ENCODE measurements at places on chromosomes 3 and 15.

DNA sequence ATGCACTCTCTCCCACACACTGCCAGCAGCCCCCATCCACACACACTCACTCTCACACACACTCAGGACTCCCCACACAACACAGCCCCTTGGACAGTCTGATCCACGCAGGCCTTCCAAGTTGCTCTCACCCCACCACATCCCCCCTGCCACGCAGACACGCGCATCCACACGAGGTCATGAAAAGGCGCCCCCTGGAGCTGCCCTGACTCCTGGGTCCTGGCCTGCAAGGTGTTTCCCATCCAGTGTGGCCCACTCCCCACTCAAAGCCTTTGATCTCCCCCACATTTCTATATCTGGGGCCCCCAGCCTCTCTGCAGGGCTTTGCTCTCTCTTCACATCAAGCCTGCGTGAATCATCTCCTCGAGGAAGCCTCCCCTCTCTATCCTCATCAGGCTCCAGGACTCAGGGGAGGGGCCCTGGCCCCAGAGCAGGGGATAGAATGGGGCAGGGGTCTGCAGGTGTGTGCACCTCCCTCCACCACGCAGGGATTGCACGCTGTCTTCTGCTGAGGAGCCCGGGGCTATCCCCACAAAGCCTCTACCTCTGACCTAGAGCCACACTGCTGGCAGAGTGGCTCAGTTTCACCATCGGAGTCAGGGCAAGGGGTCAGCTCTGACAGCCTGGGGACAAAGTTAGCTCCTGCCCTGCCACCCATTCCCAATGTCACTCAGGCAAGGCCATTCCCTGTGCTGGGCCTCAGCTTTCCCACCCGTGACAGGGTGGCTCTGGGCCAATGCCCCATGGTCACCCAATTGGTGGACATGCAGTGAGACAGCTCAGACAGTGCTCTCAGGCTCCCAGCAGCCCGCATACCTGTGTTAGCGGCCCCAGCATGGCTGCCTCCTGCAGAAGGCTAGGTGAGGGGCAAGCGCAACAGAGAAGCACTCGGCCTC is 6.4 kb downstream of the MYL3 start:
- no peak for DNase-seq

GRCh38 chr3:61936344-61936937 is 375.1 kb downstream of the PTPRG start:
- peak; percentile 40 for DNase-seq

DNA sequence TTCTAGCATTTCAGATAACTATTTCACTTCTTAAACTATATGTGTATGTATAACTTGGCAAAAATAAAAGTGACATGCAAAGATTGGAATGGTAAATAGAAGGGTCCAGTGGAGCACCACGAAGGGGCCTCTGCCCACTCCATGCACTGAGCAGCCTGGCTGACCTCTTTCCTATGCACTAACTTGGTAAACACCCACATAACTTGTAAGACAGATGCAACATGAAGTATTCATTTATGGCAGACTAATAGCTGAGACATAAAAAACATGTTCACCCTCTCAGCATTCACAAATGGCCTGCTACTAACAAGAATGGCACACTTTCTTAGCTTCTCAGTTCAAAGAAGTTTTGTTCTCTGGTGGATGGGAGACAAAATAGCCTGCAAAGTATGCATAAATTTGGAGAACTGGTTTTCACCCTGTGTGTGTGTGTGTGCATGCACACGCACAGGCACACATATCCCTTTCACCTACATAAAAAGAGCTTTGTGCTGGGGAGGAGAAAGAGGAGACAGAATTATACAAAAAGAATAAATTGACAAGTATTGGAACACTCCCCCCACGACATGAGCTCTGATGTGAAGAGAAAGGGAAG is 26.5 kb upstream of the RYK start:
- DNase-seq: no peak

GRCh38 chr3:42680271-42680670 is 5.1 kb upstream of the KLHL40 start:
- no peak for DNase-seq

DNA sequence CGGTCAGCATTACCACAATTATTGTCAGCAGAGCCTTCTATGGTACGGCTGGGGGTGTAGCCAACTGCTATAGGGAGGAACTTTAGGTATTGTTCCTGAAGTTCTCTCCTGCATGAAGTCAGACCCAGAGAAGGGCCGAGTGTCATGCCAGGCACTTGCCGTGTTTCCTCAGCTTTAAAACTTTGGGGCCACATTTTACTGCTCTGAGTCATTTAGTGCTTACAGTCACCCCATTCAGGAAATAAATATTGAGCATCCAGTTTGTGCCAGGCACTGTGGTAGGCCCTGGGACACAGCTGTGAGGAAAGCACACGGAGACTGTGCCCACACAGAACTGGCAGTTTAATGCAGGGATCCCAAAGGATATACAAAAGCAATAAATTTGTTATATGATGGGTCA is 54.5 kb upstream of the APEH start:
- no peak for DNase-seq

DNA sequence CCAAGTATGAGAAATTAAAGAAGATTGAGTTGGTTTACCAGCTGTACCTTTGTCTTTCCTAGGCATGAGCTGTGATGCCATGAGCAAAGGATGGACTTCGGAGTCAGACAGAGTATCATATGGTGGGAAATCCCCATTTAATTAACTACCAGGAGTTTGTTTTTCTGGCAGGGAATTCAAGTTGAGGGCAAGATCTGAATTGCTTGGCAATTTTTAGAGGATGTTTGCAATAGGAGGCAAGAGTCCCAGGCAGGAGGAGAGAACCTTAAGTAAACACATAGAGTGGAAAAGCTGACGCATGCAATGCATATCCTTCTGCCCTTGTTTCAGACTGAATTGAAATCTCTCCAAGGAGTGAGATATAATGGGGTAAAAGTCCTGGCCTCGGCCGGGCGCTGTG is 569.7 kb upstream of the MDFIC2 start:
- no peak for DNase-seq
